Progenitor cell of endocrine pancreas (in vitro differentiated cells): ENCODE measurements at places on chromosomes 5 and 9.

DNA sequence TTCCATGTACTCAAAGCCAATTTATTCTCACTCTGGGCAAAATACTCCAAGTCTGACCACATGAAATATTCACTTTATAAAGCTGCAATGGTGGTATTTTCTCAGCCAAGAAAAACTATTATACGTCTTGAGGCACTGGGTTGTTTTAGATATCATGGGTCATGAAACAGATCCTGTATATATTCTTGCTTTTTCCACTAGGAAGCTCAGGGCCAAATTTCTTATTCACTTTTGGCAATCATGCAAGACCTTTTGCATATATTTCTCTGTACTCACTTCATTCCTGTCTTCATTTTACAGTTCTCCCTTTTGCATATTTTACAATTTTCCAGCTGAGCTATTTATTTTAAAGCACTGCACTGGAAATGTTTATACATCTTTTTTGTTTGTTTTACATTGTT is 49.8 kb downstream of the GABBR2 start:
- DNase-seq: no peak

DNA sequence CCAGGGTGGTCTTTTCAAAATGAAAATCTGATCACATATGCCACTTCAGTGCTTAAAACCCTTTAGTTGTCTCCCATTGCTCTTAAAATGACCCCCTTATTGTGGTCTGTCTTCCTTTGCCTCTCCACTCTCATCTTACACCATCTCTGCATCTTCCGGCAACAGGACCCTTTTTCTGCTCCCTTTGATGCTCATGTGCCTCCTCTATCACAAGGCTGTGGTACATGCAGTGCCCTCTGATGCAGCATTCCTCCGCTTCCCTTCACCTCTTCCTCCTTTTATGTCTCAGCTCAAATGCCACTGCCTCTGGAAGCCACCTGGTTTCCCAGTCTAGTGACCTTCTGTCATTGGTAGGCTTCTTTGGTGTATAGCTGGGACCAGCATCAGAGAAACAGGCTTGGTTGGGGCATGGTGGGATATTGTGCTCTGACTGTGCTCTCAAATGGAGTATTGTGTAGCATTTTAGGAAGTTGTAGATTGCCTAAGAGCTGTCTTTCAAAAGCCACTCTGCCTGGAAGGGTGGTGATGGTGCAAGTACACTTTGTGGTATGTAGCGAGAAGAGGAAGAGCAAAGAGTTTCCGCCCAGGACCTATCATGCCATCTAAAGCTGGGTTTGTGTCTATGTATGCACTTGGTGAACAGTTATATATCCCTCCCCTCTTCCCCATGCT is 28.1 kb downstream of the ARHGAP26 start:
- no peak for DNase-seq

- no peak for DNase-seq
These were observed 297.0 kb downstream of the CCDC171 start for GRCh38 chr9:15849871-15850270.

- no peak for DNase-seq
These were observed 5.2 kb upstream of the TDRD7 start for GRCh38 chr9:97406620-97407177.

- no peak for DNase-seq
These were observed 181.0 kb upstream of the CLINT1 start for GRCh38 chr5:158039911-158040347.

GRCh38 chr9:129801504-129801903 is 1.5 kb upstream of the TOR1B start:
- no peak for DNase-seq

DNA sequence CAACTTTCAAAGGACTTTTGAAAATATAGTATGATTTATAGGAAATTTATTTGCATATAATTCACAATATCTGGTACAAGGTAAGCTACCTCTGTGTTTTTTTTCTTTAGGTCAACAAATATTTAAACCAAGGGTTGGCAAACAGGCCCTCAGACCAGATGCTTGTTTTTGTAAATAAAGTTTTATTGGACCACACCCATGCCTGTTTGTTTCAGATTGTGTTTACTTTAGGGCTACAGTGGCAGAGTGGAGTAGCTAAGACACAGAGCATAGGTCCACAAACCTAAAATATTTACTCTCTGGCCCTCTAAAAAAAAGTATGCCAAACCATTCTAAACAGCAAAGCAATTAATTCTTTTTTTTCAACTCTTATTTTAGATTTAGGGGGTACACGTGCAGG is 119.7 kb upstream of the CCDC152 start:
- DNase-seq: no peak

DNA sequence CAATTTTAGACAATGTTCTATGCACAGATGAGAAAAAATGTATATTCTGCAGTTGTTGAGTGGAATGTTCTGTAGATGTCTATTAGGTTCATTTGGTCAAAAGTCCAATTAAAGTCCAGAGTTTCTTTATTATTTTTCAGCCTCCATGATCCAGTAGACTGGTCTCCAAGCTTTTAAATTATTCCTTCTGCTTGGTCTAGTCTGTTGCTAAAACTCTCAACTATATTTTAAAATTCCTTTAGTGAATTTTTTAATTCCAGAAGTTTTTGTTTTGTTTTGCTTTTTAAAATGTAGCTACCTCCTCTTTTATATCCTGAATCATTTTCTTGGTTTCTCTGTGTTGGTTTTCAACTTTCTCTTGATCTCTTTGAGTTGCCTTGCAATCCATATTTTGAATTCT is 24.6 kb downstream of the SELENOP start:
- DNase-seq: no peak

DNA sequence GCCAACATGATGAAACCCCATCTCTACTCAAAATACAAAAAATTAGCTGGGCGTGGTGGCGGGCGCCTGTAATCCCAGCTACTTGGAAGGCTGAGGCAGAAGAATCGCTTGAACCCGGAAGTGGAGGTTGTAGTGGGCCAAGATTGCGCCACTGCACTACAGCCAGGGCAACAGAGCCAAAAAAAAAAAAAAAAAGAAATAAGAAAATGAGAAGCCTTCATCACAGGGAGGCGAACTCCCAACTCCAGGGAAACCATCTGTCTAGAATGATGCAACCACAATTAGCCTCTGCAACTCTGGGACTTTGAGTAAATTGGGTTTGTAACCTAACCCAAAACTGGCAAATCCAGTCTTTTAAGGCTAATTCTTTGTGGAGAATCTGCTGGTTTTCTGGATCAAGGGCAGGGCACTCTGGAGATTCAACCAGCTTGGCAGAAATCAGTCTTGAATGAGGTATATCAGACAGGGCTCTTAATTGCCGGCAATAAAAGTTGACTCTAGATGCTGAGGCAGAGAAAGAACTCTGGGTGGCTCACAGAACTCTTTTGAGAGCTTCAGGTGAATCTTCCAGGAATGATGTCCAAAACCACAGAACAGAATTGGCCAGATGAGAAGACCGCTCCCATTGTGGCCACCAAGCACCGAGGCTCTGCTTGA is 9.9 kb downstream of the S100Z start:
- DNase-seq: no peak

GRCh38 chr5:147464211-147464610 is 45.7 kb downstream of the DPYSL3 start:
- no peak for DNase-seq

DNA sequence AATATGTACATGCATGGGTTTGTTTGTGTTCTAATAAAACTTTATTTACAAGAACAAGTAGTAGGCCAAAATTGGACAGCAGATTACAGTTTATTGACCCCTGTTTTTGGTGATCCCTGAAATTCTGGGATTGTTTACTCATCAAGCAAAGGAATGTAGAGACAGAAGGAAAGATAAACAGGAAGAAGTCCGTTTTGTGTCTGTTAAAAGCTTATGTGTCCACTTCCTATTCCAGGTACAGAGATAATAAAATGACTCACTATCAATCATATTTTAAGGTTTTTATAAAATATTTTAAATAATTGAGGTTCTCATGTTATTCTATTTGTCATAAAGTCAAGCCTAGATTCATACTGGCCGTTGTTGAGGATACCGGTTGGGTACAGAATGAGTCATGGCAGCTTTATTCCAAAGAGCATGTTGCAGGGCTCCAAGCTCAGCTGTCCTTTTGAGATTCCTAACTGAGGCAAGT is 214.9 kb upstream of the DAB2 start:
- no peak for DNase-seq

DNA sequence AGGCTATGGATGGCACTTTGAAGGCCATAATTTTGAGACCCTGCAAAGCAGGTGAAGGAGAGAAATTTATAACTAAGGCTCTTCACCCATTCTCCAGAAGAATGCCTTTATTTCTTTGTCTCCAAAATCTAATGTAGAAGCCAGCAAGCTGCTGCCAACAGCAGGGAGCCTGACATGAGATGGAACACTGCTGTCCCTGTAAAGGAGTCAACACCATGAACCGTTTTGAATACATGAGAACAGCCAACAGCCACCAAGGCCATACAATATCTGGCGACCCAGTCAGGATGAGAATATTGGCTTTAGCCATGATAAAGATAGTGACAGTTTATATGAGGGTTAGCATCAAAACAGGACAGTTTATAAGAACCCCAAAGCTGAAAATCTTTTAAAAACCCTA is 121.2 kb upstream of the LIFR start:
- no peak for DNase-seq

- no peak for DNase-seq
These were observed 29.3 kb downstream of the ERAP1 start for GRCh38 chr5:96778409-96778808.

GRCh38 chr5:3011764-3012017 is 260.2 kb upstream of the IRX2 start:
- no peak for DNase-seq

GRCh38 chr9:121684381-121685145 is 33.1 kb downstream of the DAB2IP start:
- DNase-seq: peak; percentile 38

GRCh38 chr9:126721564-126721981 is 83.3 kb upstream of the ZBTB43 start:
- no peak for DNase-seq

- no peak for DNase-seq
These were observed 43.8 kb downstream of the ADAMTS16 start for GRCh38 chr5:5183933-5184332.
